GM13977 (cell line): ENCODE measurements at places on chromosomes 5 and 9.

- DNase-seq, result no peak
These were observed 747.8 kb downstream of the CDH18 start for GRCh38 chr5:19240170-19240569.

DNA sequence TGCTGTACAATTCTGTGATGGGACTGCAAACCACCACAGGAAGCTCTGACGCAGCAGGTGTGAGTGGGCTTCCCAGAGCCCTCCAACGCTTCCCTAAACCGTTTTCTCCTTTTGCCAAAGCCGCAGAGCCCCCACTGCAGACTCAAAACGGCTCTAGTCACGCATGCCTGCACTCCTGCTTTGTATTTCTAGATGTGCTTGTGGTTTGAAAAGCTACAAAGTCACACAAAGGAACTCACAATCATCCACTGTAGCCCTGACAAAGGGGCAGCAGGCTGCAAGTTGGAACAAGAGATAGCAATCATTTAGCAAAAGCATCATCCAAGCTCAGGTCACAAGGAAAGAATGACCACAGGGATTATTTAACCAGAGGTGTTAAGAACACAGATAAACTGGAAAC lies 79.3 kb downstream of the PTPN3 start:
- peak; percentile 28 for DNase-seq

GRCh38 chr9:71858102-71858798 lies 52.7 kb downstream of the ABHD17B start:
- DNase-seq, result no peak

DNA sequence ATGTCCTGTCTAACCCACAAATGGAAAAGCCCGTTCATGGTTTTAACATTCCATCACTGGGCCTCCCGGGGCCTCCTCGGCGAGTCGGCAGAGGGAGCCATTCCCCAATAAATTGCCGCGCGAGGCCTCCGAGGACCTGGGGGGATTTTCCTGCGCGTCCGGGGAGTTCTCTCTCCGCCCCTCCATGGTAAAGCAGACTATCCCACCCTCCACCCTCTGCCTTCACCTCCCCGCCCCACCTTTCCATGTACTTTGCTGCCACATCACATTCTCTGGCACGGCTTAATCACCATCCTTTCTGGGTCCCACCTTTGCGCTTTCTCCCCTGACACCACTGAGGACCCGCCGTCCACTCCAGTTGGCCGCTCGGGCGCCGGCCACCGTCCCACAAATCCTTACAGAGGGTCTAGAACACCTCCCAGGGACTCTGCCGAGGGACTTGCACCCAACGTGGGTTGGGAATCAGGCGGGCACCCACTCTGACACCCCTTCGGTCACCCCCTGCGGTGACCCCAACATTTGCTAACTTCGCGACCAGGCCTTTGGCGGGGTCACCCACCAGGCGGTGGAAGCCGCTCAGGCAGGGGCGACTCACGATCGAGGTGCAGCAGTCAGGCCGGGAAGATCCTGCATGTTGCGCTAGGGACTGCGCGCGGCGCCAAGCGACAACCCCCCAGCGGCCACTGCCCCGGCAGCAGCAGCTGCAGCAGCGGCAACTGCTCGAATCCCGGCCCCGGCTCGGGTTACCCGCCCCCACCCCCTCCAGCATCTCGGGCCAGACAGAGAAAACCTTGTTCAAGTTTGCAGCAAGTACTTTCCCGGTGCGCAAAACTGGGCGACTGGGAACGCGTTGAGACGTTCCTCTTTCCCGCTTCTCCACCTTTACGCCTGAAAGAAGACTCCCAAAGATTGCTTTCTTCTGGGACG lies at the start of gene MEGF10:
TSS of gene MEGF10 (plus strand) at position 778 of the 927 bp plus-strand sequence. CDS start 40,513 bp downstream, outside the sequence.
- DNase-seq, result peak; percentile 63

GRCh38 chr9:8652255-8652654 lies 852.7 kb upstream of the DMAC1 start:
- no peak for DNase-seq

GRCh38 chr9:32565967-32566366 lies 7.0 kb downstream of the NDUFB6 start:
- DNase-seq, result no peak

DNA sequence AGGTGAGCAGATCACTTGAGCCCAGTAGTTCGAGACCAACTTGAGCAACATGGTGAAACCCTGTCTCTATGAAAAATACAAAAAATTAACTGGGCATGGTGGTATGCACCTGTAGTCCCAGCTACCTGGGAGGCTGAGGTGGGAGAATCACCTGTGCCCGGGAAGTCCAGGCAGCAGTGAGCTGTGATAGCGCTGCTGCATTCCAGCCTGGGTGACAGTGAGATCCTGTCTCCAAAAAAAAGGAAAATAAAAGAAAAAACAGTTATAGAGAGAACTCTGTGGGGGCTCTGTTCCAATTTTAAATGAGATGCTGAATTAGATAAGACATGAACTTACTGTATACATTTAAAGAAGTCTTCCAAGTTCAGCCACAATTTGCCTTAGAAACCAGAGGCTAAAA lies 44.2 kb downstream of the SLC38A9 start:
- DNase-seq, result no peak

GRCh38 chr9:99466104-99466503 lies 244.0 kb downstream of the SEC61B start:
- no peak for DNase-seq

- no peak for DNase-seq
These were observed 519.9 kb downstream of the SEMA5A start for GRCh38 chr5:9025942-9026341.
